Fibroblast of skin of right quadriceps (primary cell): ENCODE measurements at places on chromosomes 3 and 15.

DNA sequence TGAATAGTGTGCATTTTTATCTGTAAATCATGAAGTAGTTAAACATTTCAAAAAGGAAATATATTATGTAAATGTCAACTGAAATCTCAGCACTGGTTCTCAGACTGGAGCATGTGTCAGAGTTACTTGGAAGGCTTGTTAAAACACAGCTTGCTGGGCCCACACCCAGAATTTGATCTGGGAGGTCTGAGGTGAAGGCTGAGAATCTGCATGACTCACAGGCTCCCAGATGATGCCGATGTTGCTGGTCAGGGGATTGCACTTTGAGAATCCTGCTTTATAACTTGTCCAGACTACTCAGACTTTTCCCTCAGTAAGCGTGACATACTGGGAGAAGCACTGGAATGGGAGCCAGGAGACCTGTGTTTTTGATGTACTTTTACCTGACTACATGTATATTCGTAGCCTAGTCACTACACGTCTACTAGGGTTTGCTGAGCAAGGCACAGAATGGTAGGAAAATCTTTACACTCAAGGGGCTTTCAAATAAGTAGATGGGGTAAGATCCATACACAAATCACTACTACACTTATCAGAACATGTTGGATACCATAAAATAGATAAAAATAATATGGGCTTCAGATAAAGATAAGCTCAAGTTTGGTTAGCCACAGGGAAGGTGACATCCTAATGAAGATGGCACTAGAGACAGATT lies 77.1 kb upstream of the MEX3B start:
- peak; percentile 96 for DNase-seq

GRCh38 chr3:182384221-182384620 lies 409.1 kb upstream of the ATP11B start:
- DNase-seq = peak; percentile 6

DNA sequence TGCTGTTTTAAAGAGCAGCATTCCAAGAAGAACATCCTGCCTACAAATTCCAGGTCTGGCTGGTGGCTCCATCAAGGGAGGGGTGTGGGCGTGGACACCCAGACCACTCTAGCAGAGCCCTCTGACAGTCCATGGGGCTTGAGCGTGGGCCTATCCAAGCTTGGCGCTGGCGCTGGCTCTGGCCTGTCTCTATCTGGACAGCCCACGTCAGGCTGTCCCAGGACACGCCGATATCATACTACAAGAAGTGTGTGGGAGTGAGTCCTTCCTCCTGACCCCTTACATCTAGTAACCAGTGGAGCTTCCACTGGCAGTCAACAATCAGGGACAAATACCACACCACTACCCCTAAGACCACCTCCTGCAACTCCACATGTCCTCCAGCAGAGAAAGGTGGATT lies 17.1 kb upstream of the DUSP7 start:
- DNase-seq = no peak

DNA sequence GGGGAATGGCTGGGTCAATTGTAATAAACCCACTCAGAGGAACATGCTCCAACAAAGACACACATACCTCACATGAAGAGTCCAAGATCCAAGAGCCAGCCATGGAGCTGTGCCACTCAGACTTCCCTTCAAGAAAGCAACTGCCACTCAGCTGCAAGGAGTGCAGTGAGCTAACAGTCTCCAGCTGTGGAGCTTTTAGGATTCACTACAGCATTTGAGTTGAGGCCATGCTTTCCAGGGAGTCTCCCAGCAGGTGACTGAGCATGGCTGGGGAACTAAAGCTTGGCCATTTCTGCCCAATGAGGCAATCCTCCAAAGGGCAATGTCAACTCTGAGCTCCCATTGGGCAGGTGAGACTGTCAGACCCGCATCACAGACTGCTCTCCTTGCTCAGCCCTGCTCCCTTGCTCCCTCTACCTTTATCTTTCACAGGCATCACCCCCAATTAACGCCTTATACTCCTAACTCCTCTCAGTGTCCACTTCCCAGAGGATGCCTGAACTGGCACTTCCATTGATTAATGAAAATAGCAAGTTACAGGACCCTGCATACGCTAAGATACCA lies 165.3 kb upstream of the CTNNB1 start:
- DNase-seq = no peak

DNA sequence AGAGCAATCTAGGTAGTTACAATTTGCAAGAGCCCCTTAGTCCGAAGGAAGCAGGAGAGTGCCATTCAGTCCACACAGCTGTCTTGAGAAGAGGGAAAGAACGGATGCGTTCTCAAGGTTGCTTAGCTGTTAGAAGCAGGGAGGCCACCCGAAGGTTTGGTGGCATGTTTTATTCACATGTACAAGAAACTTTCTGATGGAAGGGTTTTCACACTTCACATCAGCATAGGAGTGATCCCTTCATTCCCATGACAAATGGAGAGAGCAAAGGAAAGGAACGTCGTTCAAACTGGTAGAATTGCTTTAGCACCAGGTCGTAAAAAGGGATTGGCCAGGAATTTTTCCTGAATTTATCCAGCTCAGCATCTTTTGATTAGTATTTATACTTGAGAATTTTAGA lies 53.5 kb downstream of the TRIM71 start:
- DNase-seq = no peak

DNA sequence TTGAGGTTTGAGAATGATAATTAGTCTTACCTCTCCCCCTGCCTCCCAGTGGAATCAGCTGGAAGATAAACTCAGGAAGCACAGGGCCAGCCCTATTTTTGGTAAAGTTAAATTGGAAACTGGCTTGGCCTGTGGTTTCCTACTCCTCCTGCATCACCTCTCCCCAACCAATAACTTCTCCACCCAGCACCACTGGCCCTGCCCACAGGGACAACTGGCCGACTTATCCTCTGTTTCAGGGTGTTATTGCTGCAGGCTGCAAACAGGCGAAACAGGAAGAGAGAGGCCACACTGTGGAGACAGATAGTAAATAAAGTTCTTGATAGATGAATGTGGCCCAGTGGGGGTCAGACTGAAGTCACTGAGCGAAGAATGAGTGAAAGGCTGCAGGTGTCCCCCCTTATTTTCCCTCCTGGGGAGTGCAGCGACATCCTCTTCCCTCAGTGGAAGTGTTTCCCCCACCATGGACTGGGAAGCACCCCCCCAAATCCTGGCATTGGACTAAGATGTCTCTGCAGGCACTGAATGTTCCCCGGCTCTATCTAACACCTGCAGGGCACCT lies 47.1 kb downstream of the PDIA5 start:
- DNase-seq = no peak

- DNase-seq = no peak
These were observed 706.5 kb upstream of the UBE2E2 start for GRCh38 chr3:22496641-22497040.

DNA sequence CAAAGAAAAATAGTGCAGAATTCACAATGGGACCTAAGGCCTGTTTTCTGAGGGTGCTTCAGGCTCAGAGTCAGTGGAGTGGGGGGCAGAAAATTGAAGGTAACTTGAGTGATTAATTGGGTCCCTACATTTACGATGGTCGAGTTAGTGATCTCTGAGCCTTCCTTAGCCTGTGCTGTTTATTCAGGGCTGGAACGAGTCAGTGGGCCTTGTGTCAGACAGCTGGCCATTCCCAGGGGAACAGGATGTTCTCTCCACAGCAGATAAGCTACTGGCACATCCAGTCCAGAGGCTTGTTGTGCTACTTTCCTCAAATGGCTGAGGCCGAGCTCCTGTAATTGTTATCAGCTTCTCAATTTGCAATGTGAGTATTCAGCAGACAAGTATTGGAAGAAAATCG lies 29.2 kb upstream of the CNTN3 start:
- DNase-seq = peak; percentile 57

- DNase-seq = peak; percentile 80
These were observed 52.6 kb upstream of the ADGRG7 start for GRCh38 chr3:100556673-100557310.

DNA sequence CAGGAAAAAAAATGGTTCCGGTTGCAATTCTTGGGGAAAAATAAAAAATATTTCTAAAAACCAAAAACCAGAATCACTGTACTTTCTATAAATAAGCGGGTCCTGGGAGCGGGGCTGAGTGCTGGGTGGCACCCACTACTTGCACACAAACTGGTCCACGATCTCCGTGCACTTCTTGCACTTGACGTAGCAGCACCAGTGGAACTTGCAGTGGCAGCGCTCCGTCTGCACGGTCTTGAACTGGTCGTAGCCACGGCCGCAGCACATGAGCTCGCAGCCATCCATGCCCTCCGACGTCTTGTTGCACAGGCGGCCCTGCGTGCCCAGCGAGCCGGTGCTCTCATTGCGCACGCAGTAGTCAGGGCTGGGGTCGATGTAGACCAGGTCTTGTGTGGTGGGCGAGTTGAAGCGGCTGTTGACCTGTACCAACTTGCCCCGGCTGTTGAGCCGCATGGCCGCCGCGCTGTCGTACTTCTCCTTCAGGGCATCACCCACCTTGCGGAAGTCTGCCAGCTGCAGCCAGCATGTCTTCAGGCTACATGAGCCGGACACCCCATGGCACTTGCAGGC lies 17.1 kb downstream of the WNT5A start:
- DNase-seq = no peak

GRCh38 chr3:48299746-48300712 lies 33.4 kb downstream of the SPINK8 start:
- DNase-seq = peak; percentile 5

- DNase-seq = no peak
These were observed 449.0 kb upstream of the LMCD1 start for GRCh38 chr3:8052659-8053058.

DNA sequence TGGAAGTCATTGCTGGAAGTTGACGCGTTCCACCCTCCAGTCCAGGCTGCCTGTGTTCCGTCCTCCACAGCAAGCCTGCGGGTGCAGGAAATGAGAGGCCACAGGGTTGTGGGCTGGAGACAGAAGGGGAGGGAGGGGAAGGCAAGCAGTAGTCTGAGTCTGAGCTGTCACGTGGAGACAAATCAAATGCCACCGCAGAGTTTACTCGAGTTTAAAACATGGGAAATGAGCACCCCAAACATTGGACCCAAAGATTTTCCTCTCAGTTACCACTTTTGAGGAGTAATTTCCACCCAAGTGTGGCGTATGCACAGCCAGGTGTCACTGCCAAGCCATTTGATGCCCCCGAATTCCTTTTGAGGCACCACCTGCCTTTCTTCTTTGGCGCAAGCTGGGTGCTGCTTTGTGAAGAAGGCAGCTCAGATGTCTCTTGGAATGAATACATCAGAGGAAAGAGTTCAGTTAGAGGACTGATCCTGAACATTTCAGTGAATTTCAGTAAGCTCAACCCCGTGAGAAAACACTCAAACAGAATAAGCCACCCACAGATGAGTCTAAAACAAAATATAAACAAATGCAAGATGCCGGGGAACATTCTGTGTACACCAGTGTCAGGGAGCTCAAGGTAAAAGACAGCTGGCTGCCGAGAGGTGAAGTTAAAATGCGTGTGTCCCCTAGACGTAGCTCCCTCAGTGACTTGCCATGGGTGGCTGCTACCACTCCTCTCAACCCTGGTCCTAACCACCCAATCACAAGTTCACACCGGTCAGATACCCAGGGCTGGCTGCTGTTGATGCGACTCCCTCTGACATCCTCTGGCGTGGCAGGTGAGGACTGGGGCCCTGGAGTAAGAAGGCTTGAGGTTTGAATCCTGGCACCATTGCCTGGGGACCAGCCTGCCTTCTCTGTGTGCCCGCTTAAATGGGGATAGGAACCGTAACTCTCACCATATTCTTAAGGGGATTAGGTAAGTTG lies 203.8 kb downstream of the UACA start:
- DNase-seq = peak; percentile 25

DNA sequence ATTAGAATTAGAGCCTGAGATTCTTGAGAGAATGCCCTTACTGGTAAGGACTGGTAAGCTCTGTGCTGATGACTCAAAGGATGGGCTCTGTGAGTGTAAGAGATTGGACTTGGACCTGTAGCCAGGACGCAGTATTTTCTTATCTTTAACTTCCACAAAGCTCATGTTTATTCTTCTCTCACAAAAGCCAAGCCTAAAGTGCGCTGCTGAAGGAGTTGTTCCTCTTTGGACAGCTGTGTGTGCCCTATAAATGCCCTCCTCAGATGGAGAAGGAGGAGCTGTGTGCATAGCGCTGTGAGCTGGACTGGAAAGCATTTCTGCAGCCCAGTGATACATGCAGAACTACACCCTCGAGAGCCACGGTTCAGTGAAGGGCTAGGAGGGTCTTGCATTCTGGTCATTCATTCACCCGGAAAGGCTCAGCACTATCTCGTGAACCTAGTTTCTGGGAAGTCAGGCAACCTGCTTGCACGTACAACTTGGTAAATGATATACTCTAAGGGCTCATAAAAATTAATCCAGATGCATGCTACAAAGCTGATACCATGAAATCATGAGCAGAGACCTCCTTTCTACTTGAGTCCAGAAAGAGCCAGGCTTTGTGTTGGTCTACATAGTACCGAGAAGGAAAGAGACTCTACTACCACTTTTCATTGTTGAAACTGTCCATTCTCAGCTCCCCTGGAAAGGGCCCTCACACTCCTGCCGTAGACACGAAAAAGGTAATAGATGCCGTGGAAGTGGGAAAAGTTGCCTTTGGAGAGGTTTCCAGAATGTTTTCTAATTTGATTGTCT lies 103.0 kb upstream of the TBL1XR1 start:
- peak; percentile 11 for DNase-seq

DNA sequence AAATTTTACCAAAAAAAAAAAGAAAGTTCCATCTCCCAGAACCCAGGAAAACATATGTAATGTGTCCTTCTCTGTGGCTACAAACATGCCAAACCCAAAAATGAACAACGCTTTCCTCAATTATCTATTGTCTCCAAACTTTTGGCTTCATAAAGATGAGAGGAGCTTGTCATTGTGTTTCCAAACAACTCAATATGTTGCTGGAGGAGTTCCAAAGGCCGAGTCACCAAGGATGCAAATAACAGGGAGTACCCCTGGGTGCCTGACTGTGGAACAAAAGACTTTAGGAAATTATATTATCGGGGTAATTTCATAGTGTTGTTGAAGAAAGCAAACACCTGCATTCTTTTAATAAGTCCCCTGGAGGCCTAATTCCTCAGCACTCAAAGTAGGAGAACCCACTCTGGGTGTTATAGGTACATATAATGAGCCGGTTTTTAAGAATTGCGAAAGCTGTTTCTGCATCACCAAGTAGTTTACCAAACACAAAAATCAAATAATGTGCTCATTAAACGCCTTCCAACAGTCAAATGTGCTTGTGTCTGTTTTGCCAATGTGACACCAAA lies 206.3 kb upstream of the PRICKLE2 start:
- no peak for DNase-seq

- no peak for DNase-seq
These were observed 26.6 kb upstream of the STIMATE start for GRCh38 chr3:52923963-52924362.

DNA sequence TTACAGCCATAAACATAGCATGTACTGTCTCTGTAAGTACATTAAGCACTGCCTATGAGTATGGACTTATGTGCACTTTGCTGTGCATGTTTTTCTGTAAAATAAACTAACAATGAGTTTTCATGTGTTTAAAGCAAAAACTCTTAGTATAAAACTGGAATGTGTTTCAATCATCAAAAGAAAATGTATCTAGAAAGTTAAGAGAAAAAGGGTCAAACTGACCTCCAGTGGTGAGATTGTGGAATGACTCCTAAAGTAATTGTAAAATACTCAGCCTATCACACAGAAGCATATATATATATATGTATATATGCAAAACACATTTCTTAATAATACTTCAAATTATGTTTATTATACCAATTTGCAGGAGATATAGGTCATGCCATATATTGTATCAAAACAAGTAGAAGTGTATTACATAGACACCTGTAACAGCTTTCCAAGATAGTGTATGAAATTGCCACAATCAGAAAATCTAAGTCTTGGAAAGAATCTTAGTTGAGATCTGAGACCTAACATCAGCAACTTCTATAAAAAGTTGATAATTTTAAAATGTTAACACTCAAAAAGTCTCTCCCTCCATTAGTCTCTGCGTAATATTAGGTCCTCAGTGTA lies 199.6 kb downstream of the FMN1 start:
- DNase-seq = peak; percentile 71
